CD4-positive, alpha-beta T cell (primary cell): ENCODE measurements at places on chromosomes 12 and 14.

- no peak overlapping the region for H3K4me3 ChIP-seq
- DNase-seq = no peak
- no peaks in the 10 kb centered on the region for H3K4me1 ChIP-seq
- no peaks in the 10 kb centered on the region for H3K27me3 ChIP-seq
- no peak overlapping the region for H3K27ac ChIP-seq
These were observed 95.0 kb upstream of the CCND2 start for GRCh38 chr12:4178424-4179170.

DNA sequence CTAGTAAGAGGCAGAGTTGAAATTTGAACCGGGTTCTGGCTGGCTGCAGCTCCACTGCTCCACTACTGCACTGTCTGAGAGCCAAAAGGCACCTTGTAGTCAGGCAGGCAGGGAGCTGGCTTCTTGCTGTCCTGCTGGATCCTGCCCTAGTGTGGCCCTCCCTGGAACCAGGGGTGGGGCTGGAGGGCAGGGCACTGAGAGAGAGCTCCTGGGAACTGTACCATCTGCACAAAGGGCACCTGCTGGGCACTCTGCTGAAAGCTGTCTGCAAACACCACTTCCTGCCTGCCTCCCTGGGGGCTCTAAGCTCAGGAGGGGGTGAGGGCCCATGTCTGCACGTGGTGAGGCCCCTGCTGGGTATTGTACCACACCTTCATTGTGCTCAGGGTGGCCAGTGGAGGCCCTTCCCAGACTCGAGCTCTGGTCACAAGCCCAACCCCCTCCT is 19.0 kb upstream of the TCL1B start:
- H3K4me1 ChIP-seq = no peaks in the 10 kb centered on the region
- DNase-seq = no peak
- H3K27ac ChIP-seq = no peak overlapping the region

GRCh38 chr12:10563002-10563401 is 50.4 kb downstream of the MAGOHB start:
- no peak overlapping the region for H3K27ac ChIP-seq
- no peak for DNase-seq
- no peaks in the 10 kb centered on the region for H3K4me1 ChIP-seq

DNA sequence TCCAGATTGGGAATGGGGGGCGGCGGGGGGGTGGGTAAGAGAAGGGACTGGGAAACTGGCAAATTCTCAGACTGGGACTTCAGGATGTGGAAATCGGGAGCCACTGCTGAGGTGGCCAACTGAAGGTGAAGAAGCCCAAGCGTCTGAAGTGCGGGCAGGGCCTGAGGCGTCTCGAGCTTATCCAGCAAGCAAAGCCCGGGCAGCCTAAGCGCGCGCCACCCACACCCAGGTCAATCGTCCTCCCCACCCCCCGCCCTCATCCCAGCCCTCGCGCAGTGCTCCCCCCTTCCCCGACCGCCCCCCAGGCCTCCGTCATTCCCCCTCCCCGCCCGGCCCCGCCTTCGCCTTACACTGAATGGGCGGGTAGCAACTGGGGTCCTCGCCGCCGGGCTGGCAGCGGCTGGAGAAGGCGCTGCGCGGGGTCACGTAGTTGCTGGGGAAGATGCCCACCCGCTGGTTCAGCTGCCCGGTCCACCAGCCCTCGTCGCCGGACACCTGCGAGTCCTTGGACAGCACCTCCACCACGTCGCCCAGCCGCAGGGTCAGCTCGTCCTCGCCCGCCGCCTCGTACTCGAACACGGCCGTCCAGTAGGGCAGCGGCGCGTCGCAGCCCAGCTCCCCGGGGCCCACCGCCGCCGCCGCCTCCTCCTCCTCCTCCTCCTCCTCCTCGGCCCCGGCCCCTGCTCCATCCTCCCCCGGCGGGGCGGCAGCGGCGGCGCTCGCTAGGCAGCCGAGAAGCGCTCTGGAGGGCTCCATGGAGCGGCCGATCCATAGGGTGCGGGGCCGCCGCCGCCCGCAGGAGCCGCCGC is 693 bp downstream of the MAP3K9 start:
- H3K4me1 ChIP-seq = peaks cover 15% of the 10 kb centered on the region
- no peaks in the 10 kb centered on the region for H3K27me3 ChIP-seq
- no peak overlapping the region for H3K27ac ChIP-seq
- peak; percentile 69 for DNase-seq
- H3K36me3 ChIP-seq = no peaks in the 10 kb centered on the region
- H3K4me3 ChIP-seq = peak overlapping the region; percentile 64

- no peak overlapping the region for H3K4me3 ChIP-seq
- peaks cover 2% of the 10 kb centered on the region for H3K4me1 ChIP-seq
- H3K27ac ChIP-seq = no peak overlapping the region
- no peak for DNase-seq
These were observed 56.5 kb upstream of the KCNH3 start for GRCh38 chr12:49482095-49483051.

DNA sequence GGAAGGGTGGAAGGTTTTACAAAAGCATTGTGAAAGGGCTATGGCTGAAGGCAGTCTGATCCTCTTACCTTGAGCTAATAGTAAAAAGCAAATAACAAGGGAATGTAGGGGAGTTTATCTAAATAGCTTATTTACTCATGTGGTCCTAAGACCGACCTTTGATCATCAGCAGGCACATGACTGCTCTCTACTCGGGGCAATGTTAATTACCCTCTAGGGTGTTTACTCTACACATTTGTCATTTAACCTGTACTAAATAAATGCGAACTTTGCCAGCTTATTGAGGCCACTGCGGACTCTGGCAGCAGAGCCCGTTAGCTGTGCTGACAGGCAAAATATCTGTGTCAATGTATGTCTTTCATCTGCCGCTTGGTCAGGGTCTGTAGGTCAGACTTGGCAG is 768.3 kb upstream of the ATXN7L3B start:
- H3K27ac ChIP-seq = no peak overlapping the region
- no peaks in the 10 kb centered on the region for H3K27me3 ChIP-seq
- no peak for DNase-seq
- H3K4me3 ChIP-seq = no peak overlapping the region
- no peaks in the 10 kb centered on the region for H3K36me3 ChIP-seq

DNA sequence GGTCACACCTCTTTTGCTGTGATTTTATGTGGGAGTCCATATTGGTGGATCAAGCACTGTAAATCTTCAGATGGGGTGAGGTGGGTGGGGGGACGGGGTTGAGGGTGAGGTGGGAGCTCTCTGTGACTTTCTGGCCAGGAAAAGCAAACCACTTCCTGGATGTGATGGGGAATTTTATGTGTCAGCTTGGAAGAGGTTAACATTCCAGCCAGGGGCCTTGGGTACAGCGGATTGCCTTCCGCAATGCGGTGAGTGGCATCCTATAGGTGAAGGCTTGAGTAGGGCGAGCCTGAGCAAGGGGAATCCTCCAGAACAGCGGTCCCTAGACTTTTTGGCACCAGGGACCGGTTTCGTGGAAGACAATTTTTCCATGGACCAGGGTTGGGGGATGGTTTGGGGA is 36.2 kb downstream of the DLK1 start:
- H3K27me3 ChIP-seq = peaks cover 2% of the 10 kb centered on the region
- no peaks in the 10 kb centered on the region for H3K4me1 ChIP-seq
- H3K4me3 ChIP-seq = no peak overlapping the region
- H3K27ac ChIP-seq = no peak overlapping the region
- no peaks in the 10 kb centered on the region for H3K36me3 ChIP-seq

GRCh38 chr12:25713264-25713663 is 160.2 kb upstream of the LMNTD1 start:
- no peak overlapping the region for H3K4me3 ChIP-seq
- no peak for DNase-seq
- H3K4me1 ChIP-seq = no peaks in the 10 kb centered on the region
- H3K36me3 ChIP-seq = no peaks in the 10 kb centered on the region
- H3K27me3 ChIP-seq = no peaks in the 10 kb centered on the region
- no peak overlapping the region for H3K27ac ChIP-seq

DNA sequence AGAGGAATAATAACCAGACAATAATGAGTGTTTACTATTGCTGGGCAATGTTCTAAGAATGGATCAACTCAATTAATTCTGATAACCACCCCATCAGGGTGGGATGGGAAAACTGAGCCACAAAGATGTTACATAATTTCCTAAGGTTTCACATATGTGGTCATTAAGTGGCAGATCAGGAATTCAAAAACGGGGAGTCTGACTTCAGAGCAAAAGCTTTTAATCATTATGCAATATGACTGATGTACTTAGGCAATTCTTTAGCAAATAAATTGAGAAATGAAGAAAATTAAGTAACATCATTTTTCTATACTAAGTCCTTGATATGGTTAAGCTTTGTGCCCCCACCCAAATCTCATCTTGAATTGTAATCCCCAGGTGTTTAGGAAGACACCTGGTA is 53.4 kb downstream of the PLCZ1 start:
- no peaks in the 10 kb centered on the region for H3K36me3 ChIP-seq
- no peak overlapping the region for H3K27ac ChIP-seq
- no peak overlapping the region for H3K4me3 ChIP-seq

DNA sequence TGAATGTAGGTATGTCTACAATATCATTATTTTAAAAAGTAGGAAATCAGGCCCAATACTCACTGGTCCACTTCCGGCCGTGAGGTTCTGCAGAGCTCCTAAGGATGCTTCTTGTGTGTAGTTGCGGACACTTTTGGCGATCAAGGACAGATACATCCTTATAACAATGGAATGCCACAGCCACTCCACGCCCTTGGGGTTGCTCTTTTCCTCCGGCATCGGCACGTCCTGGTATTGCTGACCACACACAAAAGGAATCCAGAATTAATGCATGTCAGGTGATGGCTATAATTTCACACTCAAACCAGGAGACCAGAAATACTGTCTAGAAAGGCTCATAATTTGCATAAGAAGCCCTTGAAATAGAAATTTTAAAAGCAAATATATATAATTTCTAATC is 65.6 kb upstream of the YARS2 start:
- no peaks in the 10 kb centered on the region for H3K36me3 ChIP-seq
- no peak for DNase-seq
- H3K27me3 ChIP-seq = peaks cover 7% of the 10 kb centered on the region
- H3K27ac ChIP-seq = no peak overlapping the region

DNA sequence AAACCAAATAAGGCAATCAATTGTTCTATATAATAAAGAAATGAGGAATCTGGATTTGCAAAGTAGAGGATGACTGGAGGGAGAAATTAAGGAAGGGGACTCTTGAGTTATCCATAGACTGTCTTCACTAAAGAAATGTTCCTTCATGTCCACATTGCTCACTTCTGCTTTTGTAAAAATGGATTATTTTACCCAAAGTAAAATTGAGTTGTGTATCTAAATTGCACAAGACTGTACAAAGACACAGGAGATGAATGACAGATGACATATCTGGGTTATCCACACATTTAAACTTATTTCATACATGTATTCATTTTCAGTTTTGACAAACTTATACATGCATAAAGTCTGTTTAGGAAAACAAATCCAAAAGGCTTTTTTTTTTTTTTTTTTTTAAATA is 11.3 kb downstream of the ATP2B1 start:
- H3K27ac ChIP-seq = no peak overlapping the region
- H3K4me3 ChIP-seq = no peak overlapping the region
- no peaks in the 10 kb centered on the region for H3K27me3 ChIP-seq
- no peaks in the 10 kb centered on the region for H3K36me3 ChIP-seq

DNA sequence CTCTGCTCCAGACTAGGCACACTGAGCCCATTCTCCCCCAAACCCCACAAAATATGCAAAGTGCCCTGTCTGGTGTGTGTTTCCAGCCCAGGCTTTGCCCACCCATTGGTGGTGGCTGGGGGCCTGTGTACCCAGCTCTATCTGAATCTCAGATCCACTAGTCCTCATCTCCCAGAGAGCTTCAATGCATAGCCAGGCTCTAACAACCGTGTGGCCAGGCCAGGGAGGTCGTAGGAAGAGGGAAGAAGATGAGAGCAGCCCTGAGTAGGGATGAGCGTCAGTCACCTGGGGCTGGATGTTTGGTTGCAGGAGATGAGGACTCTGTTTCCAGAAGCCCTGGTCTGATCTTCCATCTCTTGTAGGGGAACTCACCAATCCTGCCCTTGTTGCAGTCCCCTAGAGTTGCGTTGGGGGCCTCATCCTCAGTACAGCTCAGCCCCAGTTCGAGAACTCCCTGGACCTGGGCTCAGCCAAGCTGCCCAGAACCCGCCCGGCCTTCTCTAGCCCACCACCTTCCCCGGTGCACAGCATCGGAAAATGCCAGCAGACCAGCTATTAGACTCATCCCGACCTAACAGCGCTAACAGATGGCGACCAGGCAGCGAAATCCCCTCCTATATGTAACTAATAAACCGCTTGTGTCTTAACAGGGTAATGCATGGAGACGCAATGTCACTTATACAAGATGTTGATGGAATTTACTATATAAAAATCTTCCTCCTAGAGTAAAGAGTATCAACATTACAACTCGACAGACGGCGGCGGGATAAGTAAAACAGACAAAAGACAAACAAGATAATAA is 3.2 kb upstream of the LHX5 start:
- no peaks in the 10 kb centered on the region for H3K36me3 ChIP-seq
- no peak for DNase-seq
- no peak overlapping the region for H3K27ac ChIP-seq
- peaks cover 4% of the 10 kb centered on the region for H3K4me1 ChIP-seq
- peaks cover 88% of the 10 kb centered on the region for H3K27me3 ChIP-seq

DNA sequence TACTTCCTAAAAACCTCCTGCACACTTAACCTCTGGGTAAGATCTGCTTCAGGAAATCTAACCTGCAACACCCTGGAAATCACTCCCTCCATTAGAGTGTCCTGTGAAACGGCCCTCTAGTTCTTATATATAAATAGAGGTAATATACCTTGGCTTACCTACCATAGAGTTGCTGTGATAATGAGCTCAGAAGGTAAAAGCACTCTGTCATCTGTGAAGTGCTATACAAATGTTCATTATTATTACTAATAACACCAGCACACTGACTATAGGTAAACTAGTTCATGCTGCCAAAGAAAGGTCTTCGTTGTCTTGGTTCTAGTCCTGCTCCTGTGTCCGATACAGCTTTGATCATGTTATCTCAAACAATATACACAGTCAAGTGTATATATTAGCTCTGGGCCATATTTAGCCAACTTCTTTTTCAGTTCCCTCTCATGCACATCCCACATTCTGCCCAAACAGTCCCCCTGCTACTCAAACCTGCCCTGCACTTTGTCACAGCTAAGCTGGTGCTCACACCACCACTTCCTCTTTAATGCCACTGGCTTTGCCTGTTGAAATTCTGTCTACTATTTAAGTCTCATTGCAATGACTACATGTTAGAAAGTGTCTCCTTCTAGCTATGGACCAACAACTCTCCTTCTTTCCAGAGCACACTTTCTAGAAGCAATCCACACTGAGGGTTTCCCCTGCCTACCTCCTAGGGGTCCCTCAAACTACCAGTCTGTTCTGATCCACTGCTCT is 5.1 kb downstream of the E2F7 start:
- H3K4me3 ChIP-seq = no peak overlapping the region
- no peak overlapping the region for H3K27ac ChIP-seq
- no peak for DNase-seq

- no peak for DNase-seq
- H3K27ac ChIP-seq = no peak overlapping the region
- H3K36me3 ChIP-seq = no peaks in the 10 kb centered on the region
- H3K4me3 ChIP-seq = no peak overlapping the region
These were observed 182.6 kb downstream of the PIK3C2G start for GRCh38 chr12:18443768-18444437.
